ENCODE measurements at places on chromosomes 11 and 22.
A peak's percentile ranks its signal among the peaks of the same experiment; 100 is the strongest.

DNA sequence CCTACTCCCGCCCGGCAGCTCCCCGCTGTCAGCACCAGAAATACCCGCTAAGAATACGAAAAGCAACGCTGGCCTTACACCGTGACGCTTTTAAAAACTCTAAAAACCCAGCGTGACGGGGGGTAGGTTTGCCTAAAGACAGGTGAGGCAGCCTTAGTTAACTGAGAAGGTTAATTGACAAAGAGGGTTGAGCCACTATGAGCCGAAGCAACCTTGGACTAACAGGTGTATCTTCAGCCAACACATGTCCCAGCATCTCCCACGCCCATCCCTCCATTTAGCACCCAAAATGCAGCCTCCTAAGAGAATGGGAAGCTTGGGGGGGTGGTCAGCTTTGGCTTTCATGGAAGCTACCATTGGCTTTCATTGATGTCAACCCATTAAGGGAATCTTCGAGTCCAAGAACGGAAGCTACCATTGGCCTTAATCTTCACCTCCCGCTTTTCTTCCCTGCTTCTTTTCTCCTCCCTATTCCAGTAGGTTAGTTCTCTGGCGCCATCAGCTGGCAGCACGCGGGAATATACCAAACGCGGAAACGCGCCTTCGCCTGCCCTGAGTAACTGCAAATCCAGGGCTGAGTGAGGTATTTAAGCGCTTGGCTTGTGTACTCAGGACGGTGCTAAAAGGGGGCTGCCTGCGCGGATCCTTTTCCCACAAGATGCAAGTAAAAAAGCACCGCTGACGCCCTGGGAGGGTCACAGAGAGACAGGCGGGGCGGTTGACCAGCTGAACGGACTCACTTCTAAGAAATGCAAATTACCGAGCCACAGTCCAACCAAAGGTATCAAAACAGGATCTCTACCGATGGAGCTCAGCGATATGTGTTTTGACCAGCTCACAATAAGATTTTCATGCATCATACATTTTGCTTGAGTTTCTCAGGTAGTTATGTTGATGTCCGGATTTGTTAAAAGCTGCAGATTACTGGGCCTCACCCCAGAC lies 38.5 kb upstream of the GLYATL1 start:
- peak; percentile 90 for DNase-seq

GRCh38 chr11:46900091-46900746 lies 18.1 kb downstream of the LRP4 start:
- DNase-seq = no peak

DNA sequence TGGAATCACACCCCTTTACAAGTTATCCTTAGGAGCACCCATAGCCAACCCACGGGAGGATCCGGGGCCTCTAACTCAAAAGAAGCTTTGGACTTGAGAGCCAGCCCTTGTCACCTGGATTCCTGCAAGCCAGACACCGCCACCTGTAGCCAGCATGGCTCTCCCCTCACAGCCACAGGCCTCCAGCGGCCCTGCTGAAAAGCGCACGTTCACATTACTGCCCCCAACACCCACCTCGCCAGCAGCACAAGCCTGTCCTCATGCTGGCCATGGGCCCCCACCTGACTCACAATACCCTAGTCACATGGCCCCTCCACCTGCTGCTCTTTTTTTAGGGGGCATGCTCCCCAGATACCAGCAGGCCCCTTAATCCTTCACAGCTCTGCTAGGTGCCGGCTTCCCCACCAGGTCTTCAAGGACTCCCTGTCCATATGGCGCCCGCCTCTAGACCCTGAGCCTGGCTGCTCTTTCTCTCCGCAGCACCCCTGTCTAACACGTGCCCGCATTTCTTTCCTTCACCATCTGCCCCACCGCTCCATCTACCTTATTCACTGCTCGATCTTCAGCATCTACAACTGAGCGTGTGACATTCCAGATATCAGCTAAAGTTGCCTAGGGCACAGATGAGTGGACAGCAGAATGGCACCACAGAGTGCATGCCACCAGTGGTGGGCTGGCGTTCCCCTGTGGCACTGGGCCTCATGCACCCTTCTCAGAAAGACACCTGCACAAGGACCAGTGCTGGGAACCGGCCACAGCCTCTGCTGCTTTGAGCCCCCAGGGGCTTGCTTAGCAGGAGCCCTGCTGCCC lies 6.6 kb downstream of the CARS1 start:
- no peak for DNase-seq

DNA sequence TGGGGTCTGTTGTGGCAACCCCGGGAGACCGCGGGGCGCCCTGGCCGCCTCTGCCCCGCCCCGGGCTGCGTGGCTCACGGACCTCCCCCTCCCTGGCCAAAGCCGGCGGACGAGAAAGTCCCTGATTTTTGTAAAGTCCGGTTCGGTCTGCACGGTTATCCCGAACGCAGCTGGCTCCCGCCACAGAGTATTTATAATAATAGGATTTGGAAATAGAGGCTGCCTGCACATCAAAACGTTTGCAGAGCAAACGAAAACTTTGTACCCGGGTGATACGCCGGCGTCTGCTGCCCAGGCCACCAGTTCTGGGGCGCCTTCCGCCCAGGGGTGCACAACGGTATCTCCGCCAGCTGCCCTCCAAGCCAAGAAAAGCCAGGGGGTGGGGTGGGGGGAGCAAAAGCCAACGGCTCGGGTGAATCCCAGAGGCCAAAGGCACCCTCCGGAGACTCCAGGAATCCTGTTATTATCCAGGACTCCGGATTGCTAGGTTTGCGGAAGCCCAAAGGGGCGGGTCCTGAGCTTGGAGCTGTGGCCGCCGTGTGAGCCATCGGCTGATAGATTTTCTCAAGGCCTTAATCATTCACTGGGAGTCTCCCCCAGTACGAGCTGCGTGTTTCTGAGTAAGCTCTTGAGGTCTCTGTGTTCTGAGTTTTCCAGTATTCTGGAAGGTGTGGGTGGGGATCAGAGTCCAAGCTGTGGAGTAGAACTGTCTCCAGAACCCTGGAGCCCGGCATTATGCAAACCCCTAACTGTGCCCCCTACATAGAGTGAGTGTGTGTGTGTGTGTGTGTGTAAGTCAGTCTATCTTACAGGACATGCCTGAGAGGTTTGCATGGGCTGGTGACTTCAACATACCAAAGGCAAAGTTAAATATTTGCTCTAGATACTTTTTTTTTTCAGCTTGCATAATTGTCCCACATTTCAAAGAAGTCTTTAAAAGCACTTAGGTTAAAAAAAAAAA lies 673 bp upstream of the SHANK2 start:
- DNase-seq = no peak

GRCh38 chr22:37549704-37550059 lies 10.6 kb upstream of the CDC42EP1 start:
- DNase-seq = peak; percentile 74

GRCh38 chr11:12968826-12969225 lies 40.3 kb upstream of the RASSF10 start:
- DNase-seq = no peak

GRCh38 chr11:122673701-122674100 lies 18.2 kb downstream of the UBASH3B start:
- DNase-seq = peak; percentile 70

DNA sequence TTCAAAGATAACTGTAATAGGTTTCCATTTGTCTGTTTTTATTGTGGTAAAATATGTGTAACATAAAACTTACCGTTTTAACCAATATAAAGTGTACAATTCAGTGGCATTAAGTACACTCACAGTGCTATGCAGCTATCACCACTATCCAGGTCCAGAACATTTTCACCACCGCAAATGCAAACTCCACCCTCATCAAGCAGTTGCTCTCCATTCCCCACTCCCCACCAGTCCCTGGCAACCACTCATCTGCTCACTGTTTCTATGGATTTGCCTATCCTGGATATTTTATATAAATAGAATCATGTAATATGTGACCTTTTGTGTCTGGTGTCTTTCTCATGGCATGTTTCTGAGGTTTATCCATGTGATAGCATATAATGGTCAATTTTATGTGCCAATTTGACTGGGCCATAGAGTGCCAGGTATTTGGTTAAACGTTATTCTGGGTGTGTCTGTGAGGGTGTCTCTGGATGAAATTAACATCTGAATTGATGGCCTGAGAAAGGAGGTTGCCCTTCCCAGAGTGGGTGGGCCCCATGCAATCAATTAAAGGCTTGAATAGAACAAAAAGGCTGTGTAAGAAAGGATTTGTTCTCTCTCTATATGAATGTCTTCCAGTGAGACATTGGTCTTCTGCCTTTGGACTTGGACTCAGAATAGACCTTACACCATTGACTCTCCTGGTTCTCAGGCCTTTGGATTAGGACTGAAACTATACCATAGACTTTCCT lies 17.2 kb upstream of the SMCO4 start:
- DNase-seq = no peak

DNA sequence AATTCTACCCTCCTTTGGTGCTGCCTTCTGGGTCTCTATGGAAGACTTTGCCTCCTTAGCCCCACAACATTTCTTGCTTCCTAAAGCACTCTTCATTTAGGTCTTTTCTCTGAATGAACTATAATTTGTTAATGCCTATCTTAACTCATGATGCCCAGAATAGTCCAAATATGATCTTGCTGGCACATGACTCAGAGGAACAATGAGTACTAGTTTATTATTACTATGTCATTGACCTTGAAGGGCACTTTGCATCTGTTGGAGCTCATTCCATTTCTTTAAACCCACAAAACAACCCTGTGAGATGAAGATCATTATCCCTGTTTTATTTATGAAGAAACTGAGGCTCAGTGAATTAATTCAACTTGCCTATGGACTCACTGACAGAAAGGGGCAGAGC lies 320.2 kb upstream of the PLET1 start:
- no peak for DNase-seq

DNA sequence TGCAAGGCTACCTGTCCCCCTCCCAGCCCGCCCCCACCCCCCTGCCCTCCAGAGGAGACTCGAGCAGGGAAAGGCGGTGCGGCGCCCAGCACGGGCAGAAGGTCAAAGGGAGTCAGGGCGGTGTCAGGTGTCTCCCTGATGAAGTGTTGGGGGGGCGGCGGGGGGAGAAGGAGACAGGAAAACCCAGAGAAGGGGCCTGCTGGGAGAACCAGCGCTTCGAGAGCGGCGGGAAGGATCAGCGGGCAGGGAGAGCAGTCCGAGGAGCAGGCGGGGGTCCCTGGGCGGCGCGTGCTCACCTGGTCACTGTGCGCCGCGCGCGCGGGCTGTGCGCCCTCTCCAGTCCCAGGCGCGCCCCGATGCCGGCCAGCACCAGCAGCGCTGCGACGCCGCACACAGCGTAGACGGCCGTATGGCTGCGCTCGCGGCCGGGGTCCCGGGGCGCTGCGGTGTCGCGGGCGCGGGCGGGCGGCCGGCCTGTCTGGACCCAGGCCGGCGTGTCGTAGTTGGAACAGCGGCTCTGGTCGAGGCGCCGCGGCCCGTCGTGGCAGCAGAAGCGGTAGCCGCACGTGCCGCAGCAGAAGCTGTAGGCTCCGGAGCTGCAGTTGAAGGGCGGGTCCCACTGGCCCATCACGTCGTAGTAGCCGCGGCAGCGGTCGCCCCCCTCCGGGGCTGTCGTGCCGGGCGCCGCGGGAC lies 886 bp downstream of the SHISA8 start:
- no peak for DNase-seq

DNA sequence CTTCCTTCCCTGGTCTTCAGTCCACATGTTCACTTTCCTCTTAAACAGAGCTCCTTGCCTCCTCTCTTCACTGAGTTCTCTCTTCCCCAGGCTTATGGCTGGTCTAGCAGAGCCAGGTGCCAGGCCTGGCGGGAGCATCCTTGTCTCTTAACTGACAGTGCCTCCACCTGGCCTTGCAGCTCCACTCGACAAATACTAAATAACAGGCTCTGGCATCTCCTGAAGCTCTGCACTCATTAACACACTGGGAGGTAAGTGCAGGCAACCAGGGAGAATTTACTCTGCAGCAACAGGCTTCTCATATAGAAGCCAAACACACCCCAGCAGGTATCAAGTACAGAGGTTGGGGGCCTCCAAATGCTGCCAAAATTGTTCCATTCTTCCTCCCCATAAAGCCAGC lies 438.1 kb downstream of the SOX6 start:
- no peak for DNase-seq

GRCh38 chr22:37177221-37177620 lies 10.8 kb downstream of the C1QTNF6 start:
- no peak for DNase-seq

DNA sequence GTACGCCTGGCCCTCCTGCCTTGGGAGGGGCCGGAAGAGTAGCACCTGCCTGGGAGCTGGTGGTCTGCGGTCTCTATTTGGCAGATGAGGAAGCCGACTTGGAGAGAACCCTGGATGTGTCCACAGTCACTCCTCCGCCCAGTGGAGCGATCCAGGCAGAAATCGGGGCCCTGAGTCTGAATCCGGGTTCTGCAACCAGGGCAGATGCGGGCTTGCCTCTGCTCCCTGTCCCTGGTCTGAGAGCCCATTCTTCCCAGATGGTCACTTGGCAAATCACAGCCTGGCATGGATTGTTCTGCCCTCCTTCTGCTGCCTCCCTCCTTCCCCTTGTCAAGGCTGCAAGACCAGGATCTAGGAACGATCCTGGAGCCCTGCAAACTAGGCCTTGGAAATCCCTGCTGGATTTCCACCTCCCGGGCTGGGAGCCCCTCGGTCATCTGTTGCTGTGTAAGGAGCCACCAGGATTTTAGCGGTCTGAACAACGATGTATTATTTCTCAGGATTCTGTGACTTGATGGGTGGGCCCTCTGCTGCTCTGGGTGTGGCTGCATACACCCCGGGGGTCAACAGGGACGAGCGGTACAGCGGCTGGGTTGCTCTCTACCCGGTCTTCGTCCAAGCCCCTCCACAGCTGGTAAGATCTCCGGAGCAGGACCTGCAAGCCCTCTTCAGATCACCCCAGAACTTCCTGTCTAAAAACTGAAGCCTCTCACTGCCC lies 2.0 kb upstream of the ASCL2 start:
- no peak for DNase-seq

DNA sequence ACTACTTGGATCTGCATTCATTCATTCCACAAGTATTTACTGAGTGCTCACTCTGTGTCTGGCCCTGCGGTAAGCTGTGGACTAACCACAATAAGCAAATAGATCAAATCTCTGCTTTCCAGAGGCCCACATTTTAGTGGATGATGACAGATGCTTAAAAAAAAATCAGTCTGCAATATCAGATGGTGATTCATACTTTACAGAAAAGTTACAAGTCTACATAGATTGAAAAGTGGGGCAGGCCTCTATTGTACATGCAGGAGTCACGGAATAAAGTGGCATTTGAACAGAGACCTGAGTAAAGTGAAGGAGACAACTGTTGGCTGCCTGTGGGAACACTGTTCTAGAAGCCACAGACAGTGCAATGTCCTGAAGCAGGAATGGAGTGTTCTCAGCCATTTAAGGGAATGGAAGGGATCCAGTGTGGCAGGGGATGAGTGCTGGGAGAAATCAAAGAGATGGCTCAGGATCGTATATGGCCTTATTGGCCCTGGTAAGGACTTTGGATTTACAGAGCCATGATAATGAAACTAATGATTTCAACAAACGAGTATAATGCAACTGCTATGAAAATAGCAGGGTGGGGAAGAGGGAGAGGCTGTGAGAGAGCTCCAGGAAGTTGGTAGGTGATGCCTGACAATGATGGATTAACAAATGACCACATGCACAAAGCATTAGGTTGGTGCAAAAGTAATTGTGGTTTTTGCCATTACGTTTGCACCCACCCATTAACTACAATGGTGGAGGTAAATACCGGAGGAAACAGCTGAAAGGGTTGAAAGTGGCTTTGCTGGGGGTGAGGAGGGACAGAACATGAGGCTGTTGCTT lies 31.1 kb downstream of the TMEM45B start:
- no peak for DNase-seq

- no peak for DNase-seq
Measured at GRCh38 chr11:15159085-15159484, 44.4 kb downstream of the INSC start.

GRCh38 chr22:20904008-20904979 lies 12.9 kb upstream of the CRKL start:
- no peak for DNase-seq

Data from muscle of leg (tissue), 16 donors.